Left hindlimb (tissue), 1 donor: ENCODE measurements at places on chromosomes 11 and 22.

DNA sequence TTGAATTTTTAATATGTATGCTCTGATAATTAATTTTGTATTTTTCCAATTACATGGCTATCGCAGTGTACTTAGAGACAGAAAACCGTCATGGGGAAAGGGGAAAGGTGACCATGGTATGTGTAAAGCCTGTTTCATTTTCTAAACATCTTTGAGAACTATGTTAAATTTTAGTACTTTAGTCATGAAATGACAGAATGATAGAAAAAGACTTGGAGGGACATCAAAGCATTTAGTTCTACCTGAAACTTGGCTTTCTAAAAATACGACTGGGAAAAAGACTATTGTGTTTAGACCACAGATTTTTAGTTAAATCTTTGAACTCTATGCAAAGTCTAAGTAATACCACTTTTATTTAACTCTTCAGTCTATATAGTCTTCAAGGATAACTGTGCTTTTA is 54.1 kb downstream of the MAML2 start:
- no peak for DNase-seq

DNA sequence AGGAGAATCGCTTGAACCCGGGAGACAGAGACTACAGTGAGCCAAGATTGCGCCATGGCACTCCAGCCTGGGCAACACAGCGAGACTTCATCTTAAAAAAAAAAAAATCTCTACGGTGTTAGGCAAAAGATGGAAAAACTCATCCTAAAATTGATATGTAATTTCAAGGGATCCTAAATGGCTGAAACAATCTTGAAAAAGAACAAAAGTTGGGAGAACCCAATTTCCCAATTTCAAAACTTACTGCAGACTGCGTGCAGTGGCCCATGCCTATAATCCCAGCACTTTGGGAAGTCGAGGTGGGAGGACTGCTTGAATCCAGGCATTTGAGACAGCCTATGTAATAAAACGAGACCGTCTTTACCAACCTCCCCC is 31.7 kb upstream of the TOP3B start:
- no peak for DNase-seq

- DNase-seq, result peak; percentile 70
These were observed 42.1 kb upstream of the KLHL35 start for GRCh38 chr11:75474878-75475766.

GRCh38 chr22:22847241-22847640 is 40.4 kb upstream of the IGLL5 start:
- DNase-seq, result no peak

DNA sequence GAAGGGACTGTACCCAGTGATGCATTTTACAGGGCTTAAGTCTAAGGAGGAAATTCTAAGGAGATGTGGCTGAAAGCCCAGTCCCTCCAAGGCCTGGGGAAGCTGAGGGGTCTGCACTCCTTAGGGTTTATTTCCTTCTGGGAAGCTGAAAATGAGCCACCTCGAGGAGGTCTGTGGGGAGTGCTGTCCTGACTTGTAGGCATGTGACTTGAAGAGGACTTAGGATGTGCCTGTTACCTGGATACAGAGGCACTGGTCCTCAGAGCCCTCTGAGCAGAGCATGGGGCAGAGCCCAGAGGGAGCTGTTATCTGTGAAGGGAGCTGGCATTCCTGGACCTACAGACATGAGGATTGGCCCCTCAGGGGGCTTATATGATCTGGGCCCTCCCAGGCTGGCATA is 77.1 kb downstream of the TP53I11 start:
- no peak for DNase-seq
